Endothelial cell of umbilical vein (primary cell): ENCODE measurements at places on chromosomes 5 and 9. TPM values are rescaled to one million over a fixed set of nuclear protein-coding genes. Genes with fewer than 3 reads are reported as not detected.

GRCh38 chr9:130833031-130833990 lies 1.7 kb upstream of the ABL1 start:
- DNase-seq: peak; percentile 51

DNA sequence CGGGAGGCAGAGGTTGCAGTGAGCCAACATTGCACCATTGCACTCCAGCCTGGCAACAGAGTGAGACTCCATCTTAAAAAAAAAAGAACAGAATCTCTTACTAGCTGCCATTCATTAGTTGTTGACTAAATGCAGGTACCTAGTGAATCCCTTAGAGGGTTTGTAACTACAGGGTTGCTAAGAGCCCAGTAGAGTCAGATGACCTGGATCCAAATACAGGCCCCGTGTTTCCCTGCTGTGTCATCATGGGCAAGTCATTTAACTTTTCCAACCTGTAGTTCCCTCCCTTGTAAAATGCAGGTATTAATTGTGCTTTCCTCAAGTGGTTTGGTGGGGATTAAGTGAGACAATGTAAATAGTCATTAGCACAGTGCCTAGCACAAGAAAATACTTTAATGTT lies 32.8 kb downstream of the PLAC8L1 start:
- DNase-seq: no peak

Gene MYOZ3
- 1.1 and 1.2 TPM in 2 replicates for total RNA-seq

DNA sequence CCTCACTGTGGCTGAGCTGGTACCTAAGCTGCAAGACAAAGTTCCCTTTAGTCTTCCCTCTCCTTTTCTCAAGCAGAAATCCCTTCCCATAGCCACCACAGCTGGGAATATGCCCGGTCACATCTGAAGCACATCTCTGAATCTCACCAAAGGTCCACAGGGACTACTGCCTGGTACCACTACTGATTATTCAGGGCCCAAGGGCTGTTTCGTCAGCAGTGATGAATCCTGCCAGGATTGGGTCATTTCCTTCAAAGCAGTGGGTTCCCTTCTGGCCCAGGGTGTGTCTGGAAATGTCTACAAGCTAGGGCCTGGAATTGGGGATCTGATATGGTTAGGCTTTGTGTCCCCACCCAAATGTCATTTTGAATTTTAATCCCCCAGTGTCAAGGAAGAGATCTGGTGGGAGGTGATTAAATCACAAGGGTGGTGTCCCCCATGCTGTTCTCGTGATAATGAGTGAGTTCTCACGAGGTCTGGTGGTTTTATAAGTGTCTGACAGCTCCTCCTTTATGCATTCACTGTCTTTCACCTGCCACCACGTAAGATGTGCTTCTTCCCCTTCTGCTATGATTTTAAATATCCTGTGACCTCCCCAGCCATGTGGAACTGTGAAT lies 83.2 kb upstream of the FST start:
- no peak for DNase-seq

DNA sequence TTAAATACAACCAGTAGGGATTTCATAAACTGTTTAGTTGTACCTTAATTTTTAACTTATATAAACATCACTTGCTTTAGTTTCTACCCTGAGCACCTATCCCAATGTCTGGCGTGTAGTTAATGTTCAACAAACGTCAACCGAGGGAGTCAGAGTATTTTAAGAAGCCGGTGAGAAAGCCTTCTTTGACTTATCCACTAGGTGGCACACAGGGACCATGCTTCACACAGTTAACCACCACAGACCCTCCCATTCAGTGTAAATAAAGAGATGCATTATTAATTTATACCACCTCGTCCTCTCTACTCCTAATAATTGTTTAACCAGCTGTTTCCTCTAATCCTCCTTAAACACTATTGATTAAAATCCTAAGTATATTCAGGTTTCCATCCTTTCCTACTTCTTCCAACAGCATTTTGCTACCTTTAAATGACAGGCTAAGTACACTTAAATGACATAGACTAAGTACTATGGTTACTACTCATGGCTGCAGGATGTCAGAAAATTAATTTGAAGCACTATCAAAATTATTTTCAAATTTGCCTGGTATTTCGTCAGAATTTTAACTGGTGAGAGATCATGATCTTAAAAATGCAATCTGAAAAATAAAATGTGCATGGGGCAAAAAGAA lies 2.3 kb downstream of the HAPLN1 start:
- peak; percentile 70 for DNase-seq

- no peak for DNase-seq
Measured at GRCh38 chr9:7892975-7893374, 93.4 kb upstream of the DMAC1 start.

DNA sequence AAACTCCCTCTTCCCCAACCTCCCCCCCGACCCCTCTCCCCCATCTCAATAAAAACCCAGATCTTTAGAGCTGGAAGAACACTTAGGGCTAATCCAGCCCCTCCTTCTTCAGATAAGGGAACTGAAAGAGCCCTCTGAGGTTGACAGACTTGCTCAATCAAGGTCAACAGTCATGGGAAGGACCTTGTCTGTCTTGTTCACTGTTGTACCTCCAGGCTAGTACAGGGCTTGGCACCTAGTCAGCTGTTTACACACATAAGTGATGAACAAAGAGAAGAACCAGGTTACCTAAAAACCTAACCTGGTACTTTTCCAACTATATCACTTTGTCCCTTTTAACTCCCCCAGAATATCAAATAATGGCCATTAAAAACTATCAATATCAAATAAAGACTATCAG lies 2.4 kb downstream of the TTC39B start:
- no peak for DNase-seq

Gene STKLD1
- total RNA-seq: 0.77 and 0.85 TPM in 2 replicates

GRCh38 chr9:95273369-95274022 lies 44.0 kb downstream of the FANCC start:
- DNase-seq: no peak

Gene FRMD3
- 6.1 and 7.3 TPM in 2 replicates for total RNA-seq

DNA sequence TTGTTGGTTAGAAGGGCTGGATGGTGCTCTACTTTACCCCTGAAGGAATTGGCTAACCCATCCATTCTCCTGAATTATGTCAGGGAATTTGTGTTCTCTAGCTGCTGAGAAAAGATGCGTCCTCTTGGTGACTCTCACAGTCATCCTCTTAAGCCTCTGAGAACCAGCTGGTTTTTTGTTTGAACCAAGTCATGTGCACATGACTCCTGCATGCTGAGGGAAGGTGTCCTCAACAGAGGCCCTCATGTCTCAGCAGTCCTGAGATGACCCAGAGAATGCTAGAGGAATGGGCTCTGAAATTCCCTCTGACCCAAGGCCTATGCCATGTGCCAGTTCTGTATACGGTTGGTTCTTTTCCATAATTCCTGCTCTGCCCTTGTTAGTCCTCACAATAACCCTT lies 10.4 kb upstream of the C5orf63 start:
- no peak for DNase-seq

GRCh38 chr5:93403141-93403928 lies 177.7 kb downstream of the NR2F1-AS1 start:
- DNase-seq: no peak

GRCh38 chr5:153050496-153051179 lies 439.8 kb upstream of the GRIA1 start:
- DNase-seq: no peak

Gene MEGF9
- 11.1 and 13.0 TPM in 2 replicates for total RNA-seq

Gene NEUROG1
- total RNA-seq: not detected in 2 replicates

GRCh38 chr9:34349324-34349723 lies 20.0 kb downstream of the NUDT2 start:
- DNase-seq: no peak

Gene TSSK1B
- total RNA-seq: 0.12 TPM in 1 of 2 replicates, not detected in the other

GRCh38 chr5:116374434-116374852 lies 200.2 kb downstream of the SEMA6A start:
- no peak for DNase-seq

Gene CDC25C
- total RNA-seq: 13.3 and 13.6 TPM in 2 replicates

GRCh38 chr9:12696931-12697622 lies 3.9 kb downstream of the TYRP1 start:
- no peak for DNase-seq
